Pulmonary artery endothelial cell (primary cell): ENCODE measurements at places on chromosomes 5 and 9.

DNA sequence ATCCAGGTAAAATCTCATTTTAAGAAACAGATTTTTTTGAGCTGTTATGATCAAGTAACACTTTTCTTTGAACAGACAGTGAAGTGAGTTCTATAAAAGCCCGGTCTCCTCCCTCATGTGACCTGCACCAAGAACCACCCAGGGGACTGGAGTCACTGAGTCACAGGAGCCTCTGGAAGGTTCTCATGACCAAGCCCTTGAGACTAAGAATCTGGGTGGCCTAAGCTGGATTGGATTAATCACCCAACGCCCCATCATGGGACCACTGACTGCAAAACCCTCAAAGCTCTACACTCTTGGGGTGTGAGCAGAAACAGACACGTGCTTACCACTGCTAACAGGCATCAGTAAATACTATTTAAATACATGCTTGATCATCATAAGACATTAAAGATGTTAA, 48.4 kb downstream of the SECISBP2 start:
- no peak for DNase-seq

DNA sequence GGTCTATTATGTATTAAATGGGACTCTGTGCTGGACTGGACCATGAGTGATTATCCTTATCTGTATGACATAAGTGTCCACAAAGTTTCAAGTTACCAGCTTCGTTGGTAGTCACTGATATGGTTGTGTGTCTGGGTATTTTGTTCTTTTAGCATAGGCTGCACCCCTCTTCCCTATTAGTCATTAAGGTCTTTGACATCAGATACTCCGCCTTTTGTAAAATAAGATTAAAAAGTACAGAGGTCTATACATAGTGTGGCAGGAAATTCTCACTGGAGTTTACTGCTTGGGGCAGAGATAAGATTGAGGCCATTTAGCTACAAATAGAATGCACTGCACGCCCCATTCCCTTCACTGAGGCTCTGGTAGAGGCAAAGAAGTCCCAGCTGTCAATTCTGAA, 99.4 kb downstream of the TMEM215 start:
- DNase-seq = no peak

GRCh38 chr9:118809160-118809625, 560.0 kb downstream of the BRINP1 start:
- no peak for DNase-seq

DNA sequence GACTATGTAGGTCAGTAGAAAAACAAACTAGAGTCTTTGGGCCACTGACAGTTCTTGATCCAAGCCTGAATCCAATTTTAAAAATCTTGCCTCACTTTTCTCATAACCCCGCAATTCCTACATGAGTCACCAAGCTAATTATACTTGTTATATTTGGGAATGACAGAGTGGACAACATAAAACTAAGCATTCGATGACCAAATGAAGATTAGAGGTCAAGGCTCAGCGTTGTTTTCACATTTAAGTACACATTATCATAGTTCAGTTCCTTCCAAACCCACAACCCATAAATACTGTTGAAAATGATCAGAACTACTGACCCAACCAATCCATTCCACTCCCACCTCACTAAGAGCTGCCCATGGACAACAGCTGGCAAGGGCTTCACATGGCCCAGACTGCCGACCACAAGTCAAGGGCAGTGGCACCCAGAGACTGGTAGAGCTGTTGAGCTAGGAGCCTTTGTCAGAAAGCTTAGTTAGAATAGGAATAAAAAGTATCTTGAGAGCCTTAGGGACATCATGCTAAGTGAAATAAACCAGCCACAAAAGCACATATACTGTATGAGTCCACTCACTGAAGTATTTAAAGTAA, 64.2 kb downstream of the MYO10 start:
- DNase-seq = no peak
